ENCODE measurements at places on chromosomes 2 and 18. TPM values are rescaled to one million over a fixed set of nuclear protein-coding genes. Genes with fewer than 3 reads are reported as not detected.

GRCh38 chr2:235458839-235459273 lies 35.0 kb upstream of the AGAP1 start:
- no peak for DNase-seq

DNA sequence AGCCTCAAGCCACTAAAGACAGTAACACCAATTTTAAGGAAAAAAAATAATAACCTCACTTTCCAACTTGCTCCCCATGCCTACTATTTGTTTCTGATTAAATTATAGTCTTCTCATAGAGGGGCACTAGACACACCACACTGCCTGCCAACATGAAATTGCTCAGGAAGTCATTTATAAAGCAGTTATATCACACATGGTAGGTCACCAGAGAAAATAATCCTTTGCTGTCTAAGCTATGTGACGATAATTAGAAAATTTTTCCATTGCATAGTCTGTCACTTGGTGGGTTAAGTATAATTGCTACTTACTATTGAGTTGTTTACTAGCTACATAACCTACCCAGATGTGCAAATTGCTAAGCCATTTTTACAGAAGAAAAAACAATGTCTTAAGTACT lies 85.2 kb downstream of the INO80D start:
- DNase-seq, result no peak

TCF4 gene
- total RNA-seq, result 381 TPM

DNA sequence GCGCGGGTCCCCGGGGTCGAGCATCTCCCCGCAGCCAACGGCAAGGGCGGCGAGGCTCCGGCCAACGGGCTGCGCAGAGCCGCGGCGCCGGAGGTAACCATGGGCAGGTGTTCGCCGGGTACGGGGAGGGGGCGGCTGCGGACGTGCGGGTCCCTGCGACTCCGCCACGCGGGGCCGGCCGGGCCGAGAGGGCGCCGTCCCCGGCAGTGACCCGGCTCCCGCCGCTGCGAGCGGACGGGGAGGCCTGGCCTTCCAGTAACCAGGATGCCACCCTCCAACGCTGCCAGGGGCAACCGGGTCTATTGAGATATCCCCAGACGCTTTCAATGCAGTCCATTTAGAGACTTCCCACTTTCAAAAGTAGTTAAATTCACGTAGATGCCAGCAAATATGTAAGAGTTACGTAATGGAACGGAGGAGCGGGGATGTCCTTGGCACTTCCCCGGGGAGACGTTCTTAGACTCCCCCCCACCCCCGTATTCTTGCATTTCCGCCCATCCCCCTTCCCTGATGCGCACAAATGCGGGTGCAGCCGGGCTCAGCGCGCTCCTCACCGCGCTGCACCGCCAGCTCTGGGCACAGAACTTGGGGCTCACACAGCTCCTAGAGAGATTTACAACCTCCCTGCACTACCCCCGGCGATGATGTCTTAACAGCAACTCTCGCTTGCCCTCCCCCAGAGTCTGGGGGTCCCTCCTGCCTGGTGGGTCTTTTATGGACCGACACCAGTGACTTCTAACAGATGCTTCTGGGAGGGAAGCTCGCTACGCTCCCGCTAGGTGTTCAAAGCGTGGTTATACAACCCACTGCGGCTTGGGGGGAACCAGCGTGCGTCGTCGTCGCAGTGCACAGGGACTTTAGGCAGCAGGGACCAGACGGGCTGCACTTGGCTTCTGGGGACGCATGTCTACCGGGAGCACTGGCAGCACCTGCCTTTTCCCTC lies 657 bp downstream of the SGPP2 start:
- no peak for DNase-seq

- no peak for DNase-seq
Observed at GRCh38 chr2:109230941-109231420, 102.0 kb downstream of the SH3RF3 start.

ARHGAP15 gene
- 27.6 TPM for total RNA-seq

PRSS56 gene
- not detected for total RNA-seq

DNA sequence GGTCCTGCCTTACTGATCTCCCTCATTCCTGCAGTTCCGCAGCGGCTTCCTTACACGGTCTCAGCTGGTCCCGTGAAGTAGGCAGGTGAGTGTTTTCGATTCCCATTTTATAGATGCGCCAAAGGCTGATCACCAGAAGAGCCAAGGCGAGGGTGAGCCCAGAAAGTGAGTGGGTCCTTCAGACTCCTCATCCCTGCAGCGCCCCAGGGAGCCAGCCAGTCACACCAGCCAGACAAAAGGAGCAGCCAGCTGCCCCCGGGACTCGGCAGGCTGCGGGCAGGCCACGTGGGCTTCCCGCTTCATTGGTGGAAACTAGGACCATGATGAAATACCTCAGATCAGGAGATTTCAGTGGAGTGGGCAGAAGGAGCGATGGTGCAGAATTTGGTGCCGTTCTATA lies 85.9 kb downstream of the SMAD7 start:
- no peak for DNase-seq

ALLC gene
- not detected for total RNA-seq

FTCDNL1 gene
- 1.9 TPM for total RNA-seq

POTEJ gene
- not detected for total RNA-seq

- no peak for DNase-seq
Observed at GRCh38 chr2:70461414-70461813, 92.2 kb downstream of the TGFA start.

NYAP2 gene
- total RNA-seq, result not detected

DNA sequence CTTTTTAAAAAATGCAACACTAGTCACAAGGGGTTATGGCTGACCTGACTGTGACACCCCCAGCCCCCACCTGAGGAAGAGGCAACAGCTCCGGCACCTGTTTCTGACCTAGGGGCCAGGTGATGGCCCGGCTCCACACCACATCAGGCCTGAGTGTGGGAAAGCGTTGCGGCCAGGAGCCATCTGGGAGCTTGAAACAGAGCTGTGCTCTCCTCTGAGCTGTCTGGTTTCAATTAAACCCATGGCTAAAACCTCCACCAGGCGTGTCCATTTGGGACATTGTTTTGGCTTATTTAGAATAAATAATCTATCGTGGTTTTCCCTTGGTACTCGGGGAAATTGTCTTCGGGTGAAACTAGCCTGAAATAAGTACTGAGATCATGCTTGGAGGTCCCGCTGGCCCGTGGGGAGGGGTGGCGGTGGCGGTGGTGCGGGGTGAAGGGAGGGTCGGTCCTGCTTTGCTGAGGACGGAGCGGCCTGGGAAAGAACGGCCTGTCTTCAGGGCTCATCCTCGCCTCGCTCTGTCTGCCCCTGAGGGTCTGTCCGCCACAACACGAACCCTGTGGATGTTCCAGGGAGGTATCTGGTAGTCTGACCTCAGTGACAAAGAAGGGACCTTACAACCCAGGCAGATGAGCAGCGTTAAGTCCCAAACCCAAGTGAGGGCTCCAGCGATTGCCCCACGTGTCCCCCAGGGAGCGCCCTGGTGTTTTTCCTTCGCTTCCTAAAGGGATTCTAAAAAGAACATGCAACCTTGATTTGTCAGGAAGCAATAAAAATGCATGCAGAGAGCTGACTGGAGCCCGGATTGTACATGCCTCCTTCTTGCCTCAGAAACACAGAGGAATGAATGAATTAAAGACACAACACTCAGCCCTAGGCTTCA lies 58.7 kb downstream of the IL1RL2 start:
- no peak for DNase-seq

GRCh38 chr18:72161691-72162090 lies 382.5 kb downstream of the CBLN2 start:
- DNase-seq, result no peak

MATN3 gene
- total RNA-seq, result 9.1 TPM

DNA sequence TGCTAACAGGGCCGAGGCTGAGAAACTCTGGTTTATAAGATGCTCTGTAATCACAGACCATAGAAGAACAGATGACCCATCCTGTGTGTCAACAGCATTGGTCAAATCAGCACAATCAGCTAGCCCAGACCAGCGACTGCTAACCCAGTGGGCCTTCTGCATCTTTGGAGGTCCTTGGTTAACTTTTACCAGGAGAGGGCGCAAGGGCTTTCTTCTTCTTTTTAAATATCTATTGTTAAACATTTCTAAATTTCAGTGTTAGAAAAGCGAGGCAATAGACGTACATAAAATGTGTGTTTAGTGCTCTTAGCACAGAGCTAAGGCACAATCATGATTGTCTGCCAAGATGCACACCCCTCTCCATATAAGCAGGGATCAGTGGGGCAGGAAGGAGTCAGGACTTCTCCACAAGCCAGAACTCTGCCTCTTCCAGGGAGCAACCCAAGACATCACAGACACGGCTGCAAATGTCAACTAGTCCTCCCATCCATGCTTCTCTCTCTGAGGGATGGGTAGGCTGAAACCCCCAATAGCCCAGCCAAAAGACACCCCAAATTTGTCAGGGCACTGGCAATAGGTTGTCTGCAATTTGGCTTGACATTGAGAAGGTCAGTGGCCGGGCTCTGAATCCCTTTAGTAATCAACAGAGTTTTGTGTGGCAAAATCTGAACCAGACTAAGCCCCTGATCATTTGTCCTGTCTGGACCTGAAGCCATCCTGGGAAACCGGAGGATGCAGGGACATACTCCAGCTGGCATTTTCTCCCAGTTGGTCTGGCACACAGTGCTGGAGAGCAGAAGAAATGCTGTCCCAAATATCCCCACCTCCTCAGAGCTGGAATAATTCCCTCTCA lies 188.2 kb downstream of the BCL2 start:
- no peak for DNase-seq

C2orf80 gene
- not detected for total RNA-seq

GRCh38 chr18:78292618-78293380 lies 686.8 kb upstream of the SALL3 start:
- no peak for DNase-seq

DNA sequence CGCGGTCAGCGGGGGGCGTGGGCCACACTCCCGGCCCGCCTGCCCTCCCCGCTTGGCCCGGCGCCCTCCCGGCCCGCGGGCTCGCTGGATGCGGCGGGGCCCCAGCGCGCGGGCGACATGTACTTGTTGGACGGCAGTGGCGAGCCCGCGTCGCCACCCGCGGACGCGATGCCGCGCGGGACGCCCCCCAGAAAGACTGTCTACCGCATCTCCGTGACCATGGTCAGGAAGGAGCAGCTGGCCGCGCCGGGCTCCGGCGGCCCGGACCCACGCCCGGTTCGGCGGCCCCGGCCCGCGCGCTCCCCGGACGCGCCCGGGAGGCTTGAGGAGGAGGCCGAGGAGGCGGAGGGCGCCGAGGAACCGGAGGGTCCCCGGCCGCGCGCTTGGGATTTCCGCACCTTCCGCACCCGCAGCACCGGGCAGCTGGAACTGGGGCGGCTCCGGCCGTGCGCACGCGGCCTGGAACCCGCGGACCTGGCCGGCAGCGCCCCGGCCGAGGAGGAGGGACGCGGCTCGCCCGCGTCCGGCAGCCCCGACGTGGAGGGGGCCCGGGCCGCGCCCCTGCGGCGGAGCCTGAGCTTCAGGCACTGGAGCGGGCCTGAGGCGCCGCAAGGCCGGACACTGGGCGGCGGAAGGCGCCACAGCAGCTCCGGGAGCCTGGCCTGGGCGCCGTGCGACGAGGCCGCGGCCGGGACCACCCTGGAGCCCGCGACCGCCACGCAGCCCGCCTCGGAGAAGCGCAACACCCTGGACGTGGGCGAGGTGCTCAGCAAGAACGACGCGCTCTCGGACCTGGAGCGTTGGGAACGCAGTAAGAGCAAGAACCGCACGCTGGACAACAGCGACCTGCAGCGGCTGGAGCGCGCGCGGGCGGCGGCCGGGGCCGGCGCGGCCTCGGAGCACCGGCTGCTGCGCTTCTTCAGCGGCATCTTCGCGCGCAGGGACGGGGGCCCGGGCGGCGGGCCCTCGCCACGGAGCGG lies 176.4 kb downstream of the AGAP1 start:
- DNase-seq, result no peak

GRCh38 chr18:9346775-9347174 lies 12.2 kb downstream of the TWSG1 start:
- DNase-seq, result no peak

- no peak for DNase-seq
Observed at GRCh38 chr2:226187156-226187555, 612.5 kb downstream of the IRS1 start.

GRCh38 chr2:52970642-52971041 lies 797.0 kb upstream of the CHAC2 start:
- no peak for DNase-seq

- DNase-seq, result no peak
Observed at GRCh38 chr2:191976436-191976835, 129.5 kb upstream of the CAVIN2 start.

- no peak for DNase-seq
Observed at GRCh38 chr2:224983712-224984554, 58.3 kb downstream of the DOCK10 start.

DNA sequence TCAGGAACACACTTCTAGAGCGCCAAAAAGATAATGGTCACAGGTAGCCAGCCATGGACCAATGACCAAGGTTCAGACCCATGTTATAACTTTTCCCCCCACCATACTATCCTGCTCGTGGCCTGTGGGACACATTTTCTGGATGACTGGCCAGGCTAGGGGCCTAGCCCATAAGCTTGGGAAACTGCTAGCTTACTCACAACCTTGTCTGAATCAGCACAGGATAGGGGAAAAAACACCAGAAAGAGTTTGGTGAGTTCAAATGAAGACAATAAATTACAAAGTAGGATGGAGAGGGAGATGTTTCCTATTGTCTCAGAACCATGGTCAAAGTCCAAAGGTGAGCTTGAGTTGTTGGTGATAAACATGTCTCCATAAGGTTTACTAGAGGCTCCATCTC lies 156.3 kb upstream of the CCDC68 start:
- no peak for DNase-seq

DNA sequence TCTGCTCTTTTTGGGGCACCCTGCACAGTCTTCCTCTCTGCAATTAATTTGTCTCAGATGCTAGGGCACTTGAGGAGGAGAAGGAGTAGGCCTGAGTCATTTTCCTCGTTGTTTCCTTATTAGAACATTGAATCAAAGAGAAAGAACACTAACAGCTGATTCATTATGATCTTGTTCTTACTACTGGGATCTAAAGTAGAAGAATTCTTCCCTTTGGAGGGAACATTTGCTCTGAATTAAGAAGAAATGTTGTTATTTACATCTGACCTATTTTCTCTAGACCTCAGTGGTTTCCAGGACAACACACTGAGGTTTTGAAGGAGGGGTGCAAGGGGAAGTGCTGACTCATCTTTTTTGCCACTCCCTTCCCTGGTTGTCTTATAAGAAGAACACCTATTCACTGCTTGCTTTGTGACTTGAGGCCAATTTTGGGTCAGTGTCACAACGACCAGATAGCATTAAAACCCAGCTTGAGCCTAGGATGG lies 24.3 kb upstream of the STAT1 start:
- DNase-seq, result no peak

- no peak for DNase-seq
Observed at GRCh38 chr2:9001778-9002177, 1.7 kb downstream of the MBOAT2 start.

TUBA3E gene
- total RNA-seq, result not detected

- DNase-seq, result no peak
Observed at GRCh38 chr2:159933727-159934049, 128.7 kb downstream of the PLA2R1 start.

DNA sequence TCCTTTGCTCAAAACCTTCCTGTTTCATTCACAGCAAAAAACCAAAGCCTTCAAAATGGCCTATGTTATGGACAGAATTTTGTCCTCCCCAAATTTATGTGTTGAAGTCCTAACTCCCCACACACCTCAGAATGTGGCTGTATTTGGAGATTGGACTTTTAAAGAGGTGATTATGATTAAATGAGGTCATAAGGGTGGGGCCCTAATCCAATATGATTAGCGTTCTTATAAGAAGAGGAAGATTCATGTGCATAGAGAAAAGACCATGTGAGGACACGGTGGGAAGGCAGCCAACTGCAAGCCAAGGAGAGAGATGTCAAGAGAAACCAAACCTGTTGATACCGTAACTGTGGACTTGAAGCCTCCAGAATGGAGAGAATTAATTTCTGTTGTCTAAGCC lies 4.6 kb upstream of the ZNF638 start:
- no peak for DNase-seq

GRCh38 chr2:23506531-23507266 lies 121.7 kb downstream of the KLHL29 start:
- no peak for DNase-seq

GRCh38 chr2:6310256-6311215 lies 555.2 kb downstream of the CMPK2 start:
- no peak for DNase-seq
